Stimulated activated CD8-positive, alpha-beta memory T cell treated with anti-CD3 and anti-CD28 coated beads, Interleukin-15, amount 100 ng/mL, for 4 hours (primary cell): ENCODE measurements at places on chromosomes 5 and 9.

- no peak for DNase-seq
Measured at GRCh38 chr5:87347841-87348240, 64.9 kb downstream of the CCNH start.

- DNase-seq, result no peak
Measured at GRCh38 chr9:129476821-129477611, 143.9 kb downstream of the C9orf50 start.

GRCh38 chr5:102911973-102912372 lies 156.9 kb downstream of the PAM start:
- no peak for DNase-seq

- DNase-seq, result no peak
Measured at GRCh38 chr5:35803191-35803651, 53.5 kb upstream of the IL7R start.

GRCh38 chr9:134146774-134147493 lies 11.1 kb downstream of the WDR5 start:
- no peak for DNase-seq

DNA sequence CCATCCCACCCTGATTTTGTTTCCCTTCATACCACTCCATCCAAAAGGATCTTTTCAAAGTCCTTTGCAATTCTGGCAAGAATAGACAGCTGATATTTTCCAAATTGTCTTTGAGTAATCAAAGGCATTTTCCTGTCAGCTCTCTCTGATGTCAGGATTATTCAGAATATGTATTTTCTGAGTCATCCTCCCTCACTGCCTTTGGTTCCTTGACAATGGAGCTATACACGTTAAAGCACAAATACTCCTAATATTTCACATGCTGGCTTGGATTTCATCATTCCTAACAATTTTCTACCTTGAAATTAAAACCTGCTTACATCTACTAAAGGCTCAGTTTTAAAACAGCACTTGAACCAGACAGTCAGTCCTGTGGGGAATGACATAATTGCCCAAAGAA lies 379.4 kb downstream of the GADD45G start:
- DNase-seq, result no peak

DNA sequence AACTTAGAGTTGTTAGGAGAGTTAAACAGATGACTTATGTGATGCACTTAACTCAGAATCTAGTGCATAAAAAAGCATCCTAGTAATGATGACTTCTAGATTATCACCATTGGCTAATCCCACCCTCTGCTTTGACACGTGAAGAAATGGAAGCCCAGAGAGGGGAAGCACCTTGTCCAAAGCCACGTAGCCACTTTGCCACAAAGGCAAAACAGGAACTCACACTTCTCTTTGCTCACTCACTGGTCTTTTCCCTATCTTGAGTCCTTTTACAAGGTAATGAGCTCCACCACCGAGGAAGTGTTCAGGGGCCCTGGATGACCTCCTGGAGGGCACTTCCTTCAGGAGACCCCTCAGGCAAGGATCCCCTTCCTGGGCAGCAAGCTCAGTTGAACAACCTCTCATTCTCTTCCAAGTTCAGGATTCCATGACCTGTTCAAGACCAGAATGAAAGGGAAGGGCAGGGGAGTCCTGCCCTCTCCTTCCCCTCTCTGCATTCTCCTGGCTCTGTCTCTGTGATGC lies 89.7 kb downstream of the HRH2 start:
- no peak for DNase-seq

- no peak for DNase-seq
Measured at GRCh38 chr5:5009240-5009639, 130.9 kb upstream of the ADAMTS16 start.

- DNase-seq, result no peak
Measured at GRCh38 chr5:52706775-52707174, 80.9 kb upstream of the ITGA1 start.

GRCh38 chr5:88813244-88813643 lies 69.7 kb downstream of the MEF2C start:
- no peak for DNase-seq

- no peak for DNase-seq
Measured at GRCh38 chr9:17870722-17871121, 291.9 kb downstream of the SH3GL2 start.

GRCh38 chr5:58902305-58902704 lies 319.4 kb downstream of the RAB3C start:
- DNase-seq, result no peak
